ENCODE measurements at places on chromosomes 11 and 22.

GRCh38 chr22:22031183-22031945 is 48.8 kb upstream of the TOP3B start:
- DNase-seq: no peak

GRCh38 chr22:35319244-35319985 is 19.7 kb downstream of the TOM1 start:
- DNase-seq: no peak

DNA sequence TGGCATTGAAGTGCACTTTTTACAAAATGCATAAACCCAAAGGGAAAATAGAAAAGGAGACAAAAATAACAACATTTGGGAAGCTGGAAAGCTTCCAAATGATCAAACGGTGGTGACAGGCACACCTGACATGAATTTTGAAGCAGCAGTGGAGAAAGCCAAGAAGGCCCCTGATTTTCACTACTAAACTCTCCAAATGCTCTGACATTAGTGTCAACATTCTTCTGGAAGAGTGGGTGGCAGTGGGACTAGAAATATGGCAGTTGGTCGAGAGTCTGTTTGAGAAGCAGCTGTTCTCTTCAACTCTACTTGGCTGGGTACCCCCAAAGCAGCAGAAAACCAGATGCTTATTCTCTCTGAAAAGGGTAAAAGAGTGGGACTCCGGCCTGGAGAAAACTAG is 12.3 kb upstream of the APOA5 start:
- DNase-seq: no peak

DNA sequence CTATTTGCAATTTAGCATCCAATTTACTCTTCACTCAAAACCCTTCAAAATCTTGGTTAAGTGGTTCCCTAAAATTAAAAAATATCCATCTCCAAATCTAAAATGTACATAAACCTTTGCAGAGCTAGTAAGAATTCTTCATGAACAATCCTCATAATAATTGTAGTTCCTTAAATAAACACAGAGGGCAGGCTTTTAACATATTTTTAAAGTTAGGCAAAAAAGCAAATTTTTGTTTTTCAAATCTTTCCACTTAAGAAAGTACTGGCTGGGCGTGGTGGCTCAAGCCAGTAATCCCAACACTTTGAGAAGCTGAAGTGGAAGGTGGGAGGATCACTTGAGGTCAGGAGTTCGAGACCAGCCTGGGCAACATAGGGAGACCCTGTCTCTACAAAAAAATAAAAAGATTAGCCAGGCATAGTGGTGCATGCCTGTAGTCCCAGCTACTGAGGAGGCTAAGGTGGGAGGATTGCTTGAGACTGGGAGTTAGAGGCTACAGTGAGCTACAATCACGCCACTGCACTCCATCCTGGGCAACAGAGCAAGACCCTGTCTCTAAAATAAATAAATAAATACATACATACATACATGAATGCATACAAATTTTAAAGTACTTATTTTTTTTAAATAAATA is 25.1 kb upstream of the PLAAT3 start:
- DNase-seq: no peak

DNA sequence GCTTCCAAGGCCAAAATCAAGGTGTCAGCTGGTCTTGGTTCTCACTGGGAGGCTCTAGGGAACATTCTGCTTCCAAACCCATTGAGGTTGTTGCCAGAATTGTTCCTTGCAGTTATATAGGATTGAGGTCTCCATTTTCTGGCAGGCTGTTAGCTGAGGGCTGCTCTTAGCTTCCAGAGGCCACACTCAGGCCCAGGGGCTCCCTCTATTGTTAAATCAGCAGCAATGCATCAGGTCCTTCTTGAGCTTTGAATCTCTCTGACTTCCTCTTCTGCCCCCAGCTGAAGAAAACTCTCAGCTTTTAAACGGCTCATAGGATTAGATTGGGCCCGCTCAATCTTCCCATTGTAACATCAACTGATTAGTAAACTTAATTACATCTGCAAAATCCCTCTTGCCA is 39.3 kb upstream of the BSX start:
- DNase-seq: peak; percentile 31

- peak; percentile 84 for DNase-seq
These were observed 26.4 kb downstream of the YWHAH start for GRCh38 chr22:31970490-31971444.

GRCh38 chr11:98874050-98874449 is 146.7 kb upstream of the CNTN5 start:
- DNase-seq: no peak

DNA sequence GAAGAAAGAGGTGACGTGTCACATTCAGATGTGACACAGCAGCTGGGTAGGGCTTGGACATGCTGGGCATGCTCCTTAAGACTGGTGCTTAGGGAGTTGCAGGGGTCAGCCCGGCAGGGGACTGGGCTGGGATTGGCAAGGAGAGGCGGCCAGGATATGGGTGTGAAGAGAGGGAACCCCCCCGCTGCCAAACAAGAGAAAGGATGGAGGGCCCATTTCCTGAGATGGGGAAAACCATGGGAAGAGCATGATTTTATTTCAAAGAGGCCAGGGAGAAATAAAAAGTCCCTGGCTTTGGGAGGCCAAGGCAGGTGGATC is 5.3 kb downstream of the ATF4 start:
- DNase-seq: no peak

GRCh38 chr11:67662142-67662834 is 11.8 kb upstream of the ACY3 start:
- DNase-seq: no peak

DNA sequence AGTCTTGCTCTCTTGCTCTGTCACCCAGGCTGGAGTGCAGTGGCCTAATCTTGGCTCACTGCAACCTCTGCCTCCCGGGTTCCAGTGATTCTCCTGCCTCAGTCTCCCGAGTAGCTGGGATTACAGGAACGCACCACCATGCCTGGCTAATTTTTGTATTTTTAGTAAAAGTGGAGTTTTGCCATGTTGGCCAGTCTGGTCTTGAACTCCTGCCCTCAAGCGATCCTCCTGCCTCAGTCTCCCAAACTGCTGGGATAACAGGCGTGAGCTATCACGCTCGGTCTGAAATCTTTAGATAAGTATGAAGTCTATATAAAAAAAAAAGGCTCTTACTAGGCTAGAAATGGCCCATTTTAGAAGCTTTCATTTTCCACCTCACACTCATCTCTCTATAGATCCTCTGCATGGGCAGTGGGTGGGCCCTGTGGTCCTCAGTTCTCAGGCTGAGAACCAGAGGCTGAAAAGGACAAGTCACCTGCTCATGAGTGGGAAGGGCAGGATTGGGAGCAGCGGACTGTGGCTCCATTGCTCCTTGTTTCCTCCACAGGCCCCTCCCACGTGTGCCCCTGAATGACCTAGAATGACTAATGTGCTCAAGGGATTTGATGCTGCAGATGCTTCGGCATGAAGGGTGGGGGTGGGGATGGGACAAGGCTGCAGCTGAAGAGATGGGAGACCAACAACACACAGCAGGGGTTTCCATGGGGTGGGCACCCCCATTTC is 19.8 kb upstream of the PRAME start:
- no peak for DNase-seq

DNA sequence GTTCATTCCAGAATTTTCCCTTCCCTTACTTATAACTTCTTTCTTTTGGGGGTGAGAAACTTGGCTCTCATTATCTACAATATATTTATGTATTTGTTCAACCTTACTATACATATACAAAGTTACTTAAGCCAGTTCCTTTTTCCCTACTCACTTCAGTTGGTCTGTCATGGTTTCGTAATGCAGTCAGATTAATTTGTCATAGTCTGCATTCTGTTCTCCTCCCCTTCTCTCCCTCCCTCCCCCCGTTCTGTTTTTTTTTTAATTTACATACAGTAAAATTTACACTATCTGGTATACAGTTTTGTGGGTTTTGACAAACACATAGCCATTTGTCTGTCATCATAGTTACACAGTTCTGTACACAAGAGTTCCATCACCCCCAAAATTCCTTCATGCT is 71.8 kb upstream of the ADORA2A start:
- DNase-seq: no peak

GRCh38 chr11:9341638-9342178 is 27.3 kb upstream of the TMEM41B start:
- no peak for DNase-seq

GRCh38 chr11:82750643-82751139 is 17.0 kb upstream of the FAM181B start:
- DNase-seq: peak; percentile 30

- no peak for DNase-seq
These were observed 238.7 kb downstream of the FAM181B start for GRCh38 chr11:82494988-82495432.

Measured in stimulated activated CD4-positive, alpha-beta T cell treated with anti-CD3 and anti-CD28 coated beads, Interleukin-15, amount 100 ng/mL, for 24 hours (primary cell).